Effector CD4-positive, alpha-beta T cell (primary cell): ENCODE measurements at places on chromosomes 1 and 21.

DNA sequence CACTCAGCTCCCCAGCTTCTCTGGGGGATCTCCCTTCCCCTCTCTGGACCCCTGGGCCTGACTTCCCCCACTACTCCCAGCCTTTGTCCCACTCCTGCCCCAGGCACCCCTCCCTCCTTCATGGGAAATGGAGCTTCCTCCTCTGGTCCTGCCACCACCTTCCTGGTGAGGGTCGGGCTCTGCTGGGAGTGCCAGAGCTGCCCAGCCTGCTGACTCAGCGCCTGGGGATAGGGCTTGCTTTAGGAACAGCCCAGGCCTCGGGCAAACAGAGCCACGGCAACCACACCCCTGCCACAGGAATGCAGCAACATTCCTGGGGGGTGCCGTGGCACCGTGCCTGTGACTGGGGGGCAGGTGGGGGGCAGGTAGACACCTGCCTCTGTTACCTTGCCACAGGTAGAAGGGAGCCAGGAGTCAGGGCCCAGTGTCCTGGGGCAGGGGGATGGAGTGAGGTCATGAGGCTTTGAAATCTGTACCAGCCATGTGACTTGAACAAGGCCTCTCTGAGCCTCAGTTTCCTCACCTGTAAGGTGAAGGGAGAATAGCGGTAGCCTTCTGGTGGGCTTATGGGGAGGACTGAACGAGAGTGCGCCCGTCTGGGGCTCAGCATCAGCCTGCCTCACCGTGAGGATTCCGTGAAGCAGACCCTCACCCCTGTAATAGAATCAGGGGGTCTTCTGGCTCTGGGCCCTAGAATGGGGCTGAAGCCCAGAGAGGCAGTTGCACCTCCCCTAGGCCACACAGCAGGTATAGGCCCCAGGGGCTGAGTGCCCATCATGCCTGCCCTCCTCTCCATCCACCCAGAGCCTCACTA, 17.8 kb upstream of the EPHA2 start:
- DNase-seq = no peak

DNA sequence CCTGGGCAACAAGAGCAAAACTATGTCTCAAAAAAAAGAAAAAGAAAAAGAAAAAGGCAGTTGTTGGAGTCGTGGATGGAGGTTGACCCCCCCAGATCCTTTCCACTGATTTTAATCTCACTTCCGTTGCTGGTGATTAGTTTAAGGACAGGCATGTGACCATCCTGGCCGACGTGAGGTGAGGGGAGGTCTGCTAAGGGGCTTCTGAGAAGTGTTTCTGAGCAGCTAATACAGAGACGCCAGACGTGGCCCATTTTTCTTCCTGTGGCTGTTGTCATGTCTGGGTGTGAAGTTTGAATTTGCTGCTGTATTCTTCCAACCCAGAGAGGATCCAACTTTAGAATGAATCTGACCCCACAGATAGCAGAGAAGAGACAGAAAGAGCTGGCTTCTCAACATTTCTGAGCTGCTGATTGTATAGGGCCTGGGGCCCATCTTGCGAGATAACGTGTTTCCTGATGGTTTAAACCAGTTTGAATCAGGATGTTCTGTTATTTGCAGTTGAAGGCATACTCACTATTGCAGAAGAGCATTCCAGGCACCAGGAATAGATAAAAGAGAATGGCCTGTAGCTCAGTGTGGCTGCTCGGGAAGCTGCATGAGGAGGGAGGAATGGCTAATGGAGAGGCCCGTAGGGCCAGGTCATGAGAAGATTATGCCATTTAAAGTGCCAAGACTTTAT, 22.8 kb upstream of the SSBP3 start:
- DNase-seq = no peak

GRCh38 chr21:26080211-26080610, 90.4 kb downstream of the APP start:
- no peak for DNase-seq

DNA sequence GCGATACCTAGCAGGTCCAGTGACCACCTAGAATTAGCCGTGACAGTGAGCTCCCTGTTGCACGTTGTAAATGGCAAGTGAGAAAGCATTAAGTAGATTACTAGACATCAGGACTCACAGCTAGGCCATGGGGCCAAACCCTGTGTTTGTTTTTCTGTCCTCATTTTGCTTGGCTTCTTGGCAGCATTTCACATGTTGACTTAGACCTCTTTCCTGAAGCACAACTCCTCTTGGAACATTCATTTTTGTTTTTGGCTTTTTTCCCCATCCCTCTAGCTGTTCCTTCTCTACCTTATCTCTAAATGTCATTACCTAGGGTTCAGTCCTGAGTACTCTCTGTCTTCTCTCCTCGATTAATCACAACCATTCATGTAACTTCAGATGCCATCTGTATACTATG, 16.9 kb upstream of the PTPN14 start:
- DNase-seq = no peak

- DNase-seq = no peak
Observed at GRCh38 chr1:214449371-214449770, 102.0 kb downstream of the PTPN14 start.

- DNase-seq = no peak
Observed at GRCh38 chr21:46022551-46023525, 41.3 kb downstream of the COL6A1 start.

GRCh38 chr1:167342846-167343245, 122.2 kb downstream of the POU2F1 start:
- DNase-seq = no peak

GRCh38 chr1:232718928-232719927, 86.0 kb upstream of the MAP10 start:
- no peak for DNase-seq

- peak; percentile 39 for DNase-seq
Observed at GRCh38 chr21:35840197-35840799, 220.0 kb downstream of the SETD4 start.

DNA sequence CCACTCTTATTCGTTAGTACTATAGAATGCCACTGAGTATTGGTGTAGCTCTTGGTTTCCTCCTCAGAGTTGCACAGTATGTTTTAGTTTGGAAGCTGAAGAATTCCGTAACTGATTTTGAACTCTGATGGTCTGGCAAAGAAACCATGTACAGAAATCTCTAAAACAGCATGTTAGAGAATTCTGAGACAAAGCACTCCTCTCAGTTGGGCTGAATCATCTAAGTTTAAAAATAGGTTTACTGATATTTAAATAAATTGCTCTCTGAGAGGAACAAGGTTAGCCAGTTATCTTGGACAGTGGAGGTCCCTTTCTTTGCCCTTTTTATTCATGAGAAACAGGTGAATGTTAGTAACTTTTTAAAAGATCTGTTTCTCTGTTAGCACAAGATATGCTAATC, 43.8 kb downstream of the NCF2 start:
- DNase-seq = no peak

DNA sequence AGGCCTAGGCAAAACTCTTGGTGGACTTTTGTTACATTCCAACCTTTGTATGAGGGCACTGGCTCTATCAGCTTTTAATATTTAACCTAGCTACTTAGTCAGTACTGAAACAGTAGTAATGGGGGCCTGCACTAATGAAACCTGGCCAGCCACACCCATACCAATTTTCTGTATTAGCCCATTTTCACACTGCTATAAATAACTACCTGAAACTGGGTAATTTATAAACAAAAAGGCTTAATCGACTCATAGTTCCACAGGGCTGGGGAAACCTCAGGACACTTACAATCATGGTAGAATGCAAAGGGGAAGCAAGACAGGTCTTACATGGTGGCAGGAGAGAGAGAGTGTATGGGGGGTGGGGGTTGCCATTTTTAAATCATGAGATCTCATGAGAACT, 245.7 kb upstream of the RGS18 start:
- no peak for DNase-seq

DNA sequence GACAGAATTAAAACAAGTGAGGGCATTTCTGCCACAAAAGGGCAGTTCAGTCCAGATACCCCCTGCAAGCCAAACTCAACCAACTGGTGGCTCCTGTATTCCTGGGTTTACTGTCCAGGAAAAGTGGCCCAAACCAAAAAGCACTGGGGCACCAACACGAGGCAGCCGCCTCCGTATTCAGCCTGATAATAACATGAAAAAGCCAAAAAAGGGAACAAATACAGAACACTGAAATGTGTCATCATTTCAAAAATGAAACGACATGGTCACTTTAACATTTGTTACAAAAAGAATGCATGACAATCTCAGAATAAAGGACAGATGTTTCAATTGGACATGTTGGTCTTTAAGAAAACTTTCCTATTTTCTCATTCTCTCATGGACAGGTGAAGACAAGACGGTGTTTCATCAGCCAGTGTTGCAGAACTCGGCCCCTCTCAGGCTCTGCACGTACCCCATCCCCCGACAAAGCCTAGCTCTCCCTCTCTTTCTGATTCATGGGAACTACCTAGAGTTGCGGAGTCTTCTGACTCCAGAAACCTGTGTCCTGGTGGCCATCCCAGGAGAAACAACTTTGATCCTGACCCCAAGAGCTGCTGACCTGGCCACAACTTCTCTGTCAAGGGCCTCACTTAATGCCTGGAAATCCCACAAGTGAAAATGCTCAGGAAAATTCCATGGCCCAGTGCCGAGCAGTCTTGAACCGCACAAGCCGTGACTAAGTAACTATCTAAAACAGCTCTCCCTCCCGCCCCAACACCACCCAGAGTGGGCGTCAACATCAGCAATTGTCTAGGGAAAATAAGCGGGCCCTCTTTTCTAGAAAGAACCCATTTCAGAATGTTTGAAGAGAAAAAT, 27.1 kb downstream of the ZBTB17 start:
- DNase-seq = no peak

GRCh38 chr1:7954683-7955082, 6.8 kb upstream of the PARK7 start:
- no peak for DNase-seq

- DNase-seq = no peak
Observed at GRCh38 chr1:75732703-75733102, 8.2 kb downstream of the ACADM start.

DNA sequence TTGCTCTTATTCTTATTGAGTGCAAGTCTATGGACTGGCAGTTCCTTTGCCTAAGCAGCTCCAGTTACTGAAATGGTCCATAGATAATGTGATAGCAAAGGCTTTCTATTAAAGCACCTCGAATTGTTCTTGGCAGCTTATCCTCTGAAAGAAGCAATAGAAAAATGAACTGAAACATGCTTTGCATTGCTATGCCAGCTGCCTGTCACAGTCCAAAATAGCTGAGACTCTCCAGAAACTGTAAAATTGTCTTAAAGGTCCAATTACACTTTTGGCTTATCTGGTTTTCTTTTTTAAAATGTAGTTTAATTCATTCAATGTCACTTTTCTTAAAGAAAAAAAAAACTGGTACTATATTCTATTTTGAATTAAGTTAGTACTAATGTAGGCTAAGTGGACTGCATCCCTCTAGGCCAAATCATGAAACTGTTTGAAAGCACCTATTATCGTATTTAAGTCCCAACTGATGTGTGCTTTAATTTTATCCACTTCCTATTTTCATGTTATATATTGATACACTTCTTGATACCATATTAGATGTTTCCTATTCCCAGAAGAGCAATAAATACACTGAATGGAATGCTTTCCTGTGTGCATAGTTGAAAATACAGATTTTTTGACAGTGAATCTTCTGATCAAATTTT, 208.0 kb upstream of the DEPDC1 start:
- no peak for DNase-seq

GRCh38 chr1:119409731-119410130, 5.2 kb upstream of the HSD3B2 start:
- no peak for DNase-seq

DNA sequence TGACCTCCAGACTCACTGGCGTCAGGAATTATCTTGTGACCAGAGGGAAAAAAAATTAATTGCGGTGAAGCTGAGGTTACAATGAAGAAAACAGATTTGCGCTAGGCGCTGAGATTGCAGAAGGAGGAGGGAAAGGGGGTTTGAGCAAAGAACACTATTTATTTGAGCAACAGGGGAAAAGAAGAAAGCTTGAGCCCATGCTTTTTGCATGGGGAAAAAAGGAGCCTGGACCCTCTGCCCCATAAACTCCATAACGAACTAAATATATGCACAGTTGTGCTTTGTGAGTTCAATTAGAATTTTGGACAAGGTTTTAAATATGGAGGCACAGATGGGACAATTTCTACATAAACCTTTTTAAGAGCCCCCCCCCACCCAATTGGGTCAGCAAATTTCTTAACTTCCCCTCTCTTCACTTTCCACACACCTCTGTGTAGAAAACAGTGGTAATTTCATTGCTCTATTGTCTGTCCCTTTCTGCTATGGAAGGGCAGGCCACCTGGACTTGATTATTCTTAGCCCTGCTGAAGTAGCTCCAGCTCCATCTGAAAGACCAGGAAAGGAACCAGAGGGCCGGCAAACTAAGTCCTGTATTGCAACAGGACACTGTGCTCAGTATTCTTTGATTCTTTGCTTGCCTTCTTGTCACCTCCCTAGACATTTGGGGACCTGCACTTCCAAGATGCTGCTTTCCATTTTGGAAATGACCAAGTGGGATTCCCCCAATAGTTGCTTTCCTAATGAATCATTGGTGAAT, 862 bp upstream of the ID3 start:
- no peak for DNase-seq

- no peak for DNase-seq
Observed at GRCh38 chr1:19315378-19316198, 3.5 kb downstream of the SLC66A1 start.

- no peak for DNase-seq
Observed at GRCh38 chr21:33041981-33042380, 16.2 kb downstream of the OLIG2 start.

DNA sequence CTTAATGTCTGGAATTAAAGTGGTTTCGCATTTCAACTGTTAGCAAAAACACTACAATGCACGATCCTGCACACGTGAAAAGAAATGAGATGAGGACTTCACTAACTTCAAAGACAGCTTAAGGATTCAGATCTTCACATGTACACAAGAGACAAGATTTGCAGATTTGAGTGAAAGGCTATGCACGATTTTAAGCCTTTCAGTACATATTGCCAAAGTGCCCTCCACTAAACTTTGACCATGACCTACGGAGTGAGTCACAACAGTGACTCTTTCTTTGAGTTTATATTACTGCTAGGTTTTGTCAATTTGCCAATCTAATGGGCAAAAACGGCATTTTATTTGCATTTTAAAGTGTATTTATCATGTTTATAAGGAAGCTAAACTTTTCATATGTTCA, 41.2 kb upstream of the CR1L start:
- no peak for DNase-seq

DNA sequence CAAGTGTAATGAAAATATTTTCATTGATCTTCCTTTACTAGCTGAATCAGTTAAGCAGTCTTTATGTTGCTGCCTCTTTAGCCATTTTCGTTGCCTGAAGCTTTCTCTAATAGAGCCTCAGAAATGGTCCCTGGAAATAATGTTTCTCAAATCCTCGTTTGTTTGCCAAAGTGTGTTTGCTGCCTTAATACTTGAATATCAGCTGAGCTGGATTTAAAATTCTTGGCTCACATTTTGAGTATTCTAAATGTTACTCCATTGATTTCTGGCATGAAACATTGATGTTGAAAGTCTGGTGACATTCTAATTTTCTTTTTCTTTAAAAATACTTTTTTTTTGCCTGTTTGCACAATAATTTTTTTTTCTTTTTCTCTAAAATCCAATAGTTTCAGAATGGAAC, 84.6 kb upstream of the SERBP1 start:
- no peak for DNase-seq

GRCh38 chr1:202086579-202087350, 36.0 kb upstream of the GPR37L1 start:
- no peak for DNase-seq
